ENCODE measurements at places on chromosomes 5 and 9.

- no peak for DNase-seq
Measured at GRCh38 chr9:115986508-115986907, 167.1 kb upstream of the PAPPA start.

- no peak for DNase-seq
Measured at GRCh38 chr9:22911632-22912031, 465.0 kb downstream of the DMRTA1 start.

DNA sequence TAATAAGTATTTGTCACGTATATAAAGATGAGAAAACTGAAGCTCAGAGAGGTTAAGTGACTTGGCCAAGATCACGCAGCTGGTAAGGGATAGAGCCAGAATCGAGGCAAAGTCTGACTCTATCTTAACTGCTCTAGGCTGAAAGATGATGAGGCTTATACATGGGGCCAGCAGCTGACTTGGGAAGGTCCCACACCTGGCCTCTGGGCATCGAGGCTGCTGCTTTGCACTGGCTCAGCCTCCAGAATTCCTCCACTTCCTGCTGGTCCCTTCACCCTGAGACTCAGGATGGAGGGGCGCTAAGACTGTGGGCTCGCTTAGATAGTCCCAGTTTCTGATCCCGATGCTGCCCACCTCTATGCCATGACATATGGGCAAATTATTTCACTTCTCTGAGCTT, 35.2 kb downstream of the CAMK2A start:
- no peak for DNase-seq

DNA sequence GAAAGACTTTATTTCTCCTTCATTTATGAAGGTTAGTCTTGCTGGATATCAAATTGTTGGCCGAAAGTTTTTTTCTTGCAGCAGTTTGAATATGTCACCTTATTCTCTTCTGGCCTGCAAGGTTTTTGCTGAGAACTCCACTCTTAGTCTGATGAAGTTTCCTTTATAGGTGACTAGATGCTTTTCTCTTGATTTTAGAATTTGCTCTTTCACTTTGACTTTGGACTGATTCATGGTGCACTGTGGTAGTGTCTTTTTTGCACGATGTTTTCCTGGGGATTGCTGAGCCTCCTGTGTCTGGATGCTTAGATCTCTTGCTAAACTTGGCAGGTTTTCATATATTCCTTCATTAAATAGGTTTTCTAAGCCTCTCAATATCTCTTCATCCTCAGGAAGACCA, 12.4 kb downstream of the AHRR start:
- DNase-seq: no peak

- DNase-seq: no peak
Measured at GRCh38 chr5:133396187-133396741, 216.1 kb downstream of the FSTL4 start.

DNA sequence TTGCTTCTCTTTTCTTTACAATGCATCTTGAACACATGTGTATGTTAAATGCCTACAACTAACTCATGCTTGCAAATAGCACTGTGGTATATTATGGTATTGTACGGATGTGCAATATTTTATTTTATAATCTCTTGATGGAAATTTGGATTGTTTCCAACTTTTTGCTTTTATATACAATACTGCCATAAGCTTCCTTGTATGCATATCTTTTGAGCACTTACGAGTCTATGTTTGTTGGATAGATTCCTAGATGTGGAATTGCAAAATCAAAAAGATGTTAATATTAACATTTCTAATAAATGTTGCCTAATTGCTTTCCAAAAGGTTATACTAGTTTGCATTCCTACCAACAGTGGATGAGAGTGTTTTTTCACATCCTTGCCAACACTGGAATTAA, 3.4 kb upstream of the GALNT12 start:
- no peak for DNase-seq

GRCh38 chr9:75148561-75148960, 60.2 kb downstream of the OSTF1 start:
- DNase-seq: no peak

GRCh38 chr5:138772986-138773594, 19.9 kb downstream of the CTNNA1 start:
- no peak for DNase-seq

- no peak for DNase-seq
Measured at GRCh38 chr5:114838937-114839336, 330.8 kb downstream of the TRIM36 start.

DNA sequence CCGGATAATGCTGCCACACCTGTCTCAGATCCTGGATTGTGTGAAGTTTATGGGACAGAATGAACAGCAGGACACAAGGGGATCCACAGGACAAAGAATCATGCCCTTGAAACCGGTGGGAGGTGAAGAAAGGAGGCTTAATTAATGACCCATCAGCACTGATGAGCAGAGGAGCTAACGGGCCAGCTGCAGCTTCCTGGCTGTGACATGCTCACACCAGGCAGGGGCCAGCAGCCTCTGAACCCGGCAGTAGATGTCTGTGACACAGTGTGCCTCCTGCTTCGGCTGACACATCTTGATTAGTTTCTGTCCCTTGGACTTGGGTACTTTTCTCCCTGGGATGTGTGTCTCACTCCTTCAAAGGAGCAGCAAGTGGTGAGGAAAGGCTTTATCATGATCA, 328.8 kb upstream of the BRINP1 start:
- DNase-seq: no peak

DNA sequence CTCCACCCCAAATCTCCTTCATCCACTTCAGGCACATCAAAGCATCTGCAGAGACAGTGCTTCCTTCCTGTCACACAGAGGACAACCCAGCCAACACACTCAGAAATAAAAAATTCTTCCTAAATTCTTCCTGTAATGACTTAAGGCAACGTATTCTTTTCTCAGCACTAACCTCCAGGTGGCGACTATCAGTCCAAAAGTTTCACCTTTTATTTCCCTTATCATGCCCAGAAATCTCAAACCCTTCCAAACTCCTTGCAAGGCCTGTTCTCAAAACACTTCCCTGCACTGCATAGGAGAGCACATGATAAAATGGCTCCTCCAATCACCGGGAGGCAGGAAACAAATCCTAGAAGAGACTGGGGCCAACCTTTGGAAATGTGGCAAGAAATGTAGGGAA, 35.1 kb downstream of the SLIT3 start:
- no peak for DNase-seq

DNA sequence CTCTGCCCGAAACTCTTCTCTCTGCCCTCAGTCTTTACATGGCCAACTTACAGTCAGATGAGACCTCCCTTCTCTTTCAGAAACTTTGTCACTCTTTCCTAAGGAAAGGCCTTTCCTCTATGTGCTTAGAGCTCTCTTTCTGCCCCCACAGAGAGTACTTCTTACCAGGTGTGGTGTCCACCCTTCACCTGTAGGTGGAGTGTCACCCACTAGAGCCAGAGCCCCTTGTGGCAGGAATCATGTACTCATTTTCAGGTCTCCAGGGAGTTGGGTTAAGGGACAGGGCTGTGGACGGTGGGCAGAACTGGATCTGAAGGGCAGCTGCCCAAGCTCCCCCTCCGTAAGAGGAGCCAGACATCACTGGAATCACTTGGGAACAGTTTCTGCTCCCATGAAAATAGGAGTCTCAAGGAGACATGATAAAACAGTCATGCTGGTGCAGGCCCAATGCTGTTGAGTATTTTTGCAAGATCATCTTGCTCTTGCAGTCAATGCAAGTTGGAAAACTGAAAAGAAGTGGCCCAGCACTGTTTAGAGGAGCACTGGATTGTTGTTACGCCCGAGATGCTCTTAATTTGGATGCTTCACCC, 436.7 kb downstream of the ZSWIM6 start:
- DNase-seq: no peak

GRCh38 chr5:123819386-123819785, 307.4 kb downstream of the CSNK1G3 start:
- DNase-seq: no peak

DNA sequence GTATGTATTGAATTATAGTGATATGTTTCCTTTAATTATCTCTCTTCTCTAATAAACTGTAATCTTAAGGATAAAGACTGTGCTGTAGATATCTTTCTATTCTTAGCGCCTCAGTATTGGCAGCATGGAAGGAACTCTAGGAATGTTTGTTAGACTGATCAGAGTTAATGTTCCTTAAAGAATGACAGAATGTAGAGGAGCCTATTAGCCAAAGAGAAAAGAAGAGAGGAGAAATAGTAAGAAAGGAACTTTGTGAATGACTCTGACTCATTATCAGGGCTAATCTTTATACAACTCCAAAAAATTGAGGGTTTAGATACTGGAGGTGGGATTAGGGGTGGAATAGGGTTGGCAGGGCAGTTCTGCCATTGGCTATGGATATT, 59.0 kb upstream of the NUDT12 start:
- no peak for DNase-seq

- DNase-seq: no peak
Measured at GRCh38 chr9:35798658-35799374, 7.4 kb downstream of the NPR2 start.

DNA sequence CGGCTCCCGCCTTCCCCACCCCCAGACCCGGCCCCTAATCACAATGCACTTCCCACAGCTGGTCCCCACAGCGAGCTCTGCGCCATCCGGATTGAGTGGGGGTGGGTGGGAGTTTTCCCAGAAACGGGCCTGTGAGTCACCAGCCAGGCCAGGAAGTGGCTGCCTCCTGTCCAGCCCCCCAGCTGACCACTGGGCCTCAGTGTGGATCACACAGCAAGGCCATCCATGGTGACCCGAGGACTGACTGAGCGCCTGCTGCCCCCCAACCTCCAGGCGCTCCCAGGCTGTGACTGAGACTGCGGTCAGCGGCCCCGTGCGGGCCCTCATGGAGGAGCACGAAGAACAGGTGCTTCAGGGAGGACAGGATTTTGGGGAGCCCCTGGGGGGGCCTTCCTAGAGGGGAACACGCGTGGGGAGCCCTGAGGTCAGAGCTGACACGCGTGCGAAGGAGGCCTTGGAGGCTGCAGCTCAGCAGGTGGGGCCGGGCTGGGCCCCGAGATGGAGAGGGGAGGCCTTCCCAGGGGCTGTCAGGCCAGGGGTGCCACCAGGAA, 48.3 kb upstream of the EGFL7 start:
- no peak for DNase-seq

GRCh38 chr9:95780751-95781150, 94.7 kb upstream of the ERCC6L2 start:
- DNase-seq: no peak
